ENCODE measurements at places on chromosomes 12 and 14.

- no peak for DNase-seq
Observed at GRCh38 chr12:15152868-15153267, 68.3 kb downstream of the RERG start.

GRCh38 chr12:89768586-89769482 is 60.2 kb upstream of the ATP2B1 start:
- DNase-seq, result peak; percentile 23

DNA sequence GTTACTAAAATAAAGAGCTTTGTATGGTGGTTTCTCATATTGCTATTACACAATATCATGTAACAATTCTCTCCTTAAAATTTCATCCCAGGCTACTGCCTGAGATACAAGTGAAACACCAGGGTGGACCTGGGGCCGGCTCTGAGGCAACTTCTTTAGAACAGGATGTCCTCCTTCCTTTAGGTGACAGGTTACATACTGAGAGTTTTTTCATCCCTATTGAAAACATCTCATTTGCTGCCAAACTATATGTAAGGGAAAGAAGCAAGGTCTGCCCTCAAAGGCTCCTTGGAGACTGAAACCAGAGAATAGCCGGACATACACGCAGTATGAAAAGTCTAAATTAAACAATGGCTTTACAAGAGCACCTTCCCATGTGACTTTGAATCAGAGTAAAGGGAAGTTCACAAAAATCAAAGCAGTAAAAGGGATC is 139.9 kb downstream of the DUSP6 start:
- DNase-seq, result no peak

DNA sequence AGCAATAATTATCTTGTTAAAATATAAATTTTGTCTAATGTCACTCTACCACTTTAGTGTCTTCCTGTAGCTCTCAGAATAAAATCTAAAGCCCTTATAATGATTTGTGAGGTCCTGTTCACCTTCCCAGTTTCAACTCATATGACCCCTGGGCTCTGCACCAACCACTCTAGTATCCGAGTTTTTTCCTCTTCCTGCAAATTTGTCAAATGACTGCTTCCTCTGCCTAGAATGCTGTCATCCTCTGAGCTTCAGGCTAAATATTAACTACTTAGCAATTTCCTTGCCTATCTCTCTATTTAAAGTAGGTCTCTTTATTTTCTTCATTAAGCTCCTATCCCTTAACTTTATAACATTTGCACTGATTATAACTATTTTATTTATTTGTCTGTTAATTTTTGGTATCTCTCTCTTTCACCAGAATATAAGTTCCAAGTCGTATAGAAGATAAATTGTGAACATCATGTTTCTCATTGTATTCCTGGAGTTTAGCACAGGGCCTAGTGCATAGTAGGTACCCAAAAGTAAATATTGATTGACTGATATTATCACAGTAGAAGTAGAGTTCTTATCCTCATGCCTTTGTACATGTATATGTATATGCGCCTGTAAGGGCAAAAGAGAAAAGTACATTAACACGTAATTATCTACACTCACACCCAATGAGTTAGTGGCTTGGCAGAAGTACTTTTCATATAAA is 196.0 kb downstream of the BCAT1 start:
- DNase-seq, result peak; percentile 63

DNA sequence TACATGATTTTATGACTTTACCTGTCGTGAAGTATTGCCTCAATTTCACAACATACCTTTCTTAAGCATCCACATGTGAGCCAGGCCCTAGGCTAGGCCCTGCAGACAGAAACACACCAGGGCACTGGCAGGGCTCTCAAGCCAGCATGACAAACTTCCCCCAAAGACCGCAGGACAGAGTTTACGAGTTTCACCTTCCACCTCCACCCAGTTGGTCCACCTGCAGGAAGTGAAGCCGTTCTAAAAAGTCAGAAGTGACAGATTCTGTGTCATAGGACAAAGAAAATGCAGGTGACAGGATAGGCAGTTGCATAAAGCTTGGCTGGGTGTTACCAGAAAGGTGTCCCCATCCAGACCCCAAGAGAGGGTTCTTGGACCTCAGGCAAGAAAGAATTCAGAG is 382.3 kb downstream of the PCNX1 start:
- DNase-seq, result no peak

Measured in Caco-2 (cell line).